Stimulated activated CD4-positive, alpha-beta T cell treated with anti-CD3 and anti-CD28 coated beads, Interleukin-4, amount 100 ng/mL, for 24 hours (primary cell): ENCODE measurements at places on chromosomes 12 and 14.

- no peak for DNase-seq
These were observed 102.1 kb downstream of the DUSP6 start for GRCh38 chr12:89250213-89250612.

DNA sequence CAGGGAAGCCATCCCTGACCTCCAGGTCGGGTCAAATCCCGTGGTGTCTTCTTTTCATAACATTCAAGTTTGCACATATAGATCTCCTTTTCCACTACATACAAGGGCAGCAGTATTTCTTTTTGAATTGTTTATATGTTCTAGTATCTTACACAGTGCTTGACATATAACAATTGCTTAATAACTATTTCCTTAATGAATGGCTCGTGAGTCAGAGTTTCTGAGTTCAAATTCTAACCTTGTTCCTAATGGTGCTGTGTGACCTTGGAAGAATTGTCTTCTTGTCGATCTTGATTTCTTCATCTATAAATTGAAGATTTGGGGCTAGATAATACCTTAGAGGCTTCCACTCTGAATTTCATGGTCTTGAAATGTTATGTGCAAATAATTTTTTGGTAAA, 57.2 kb upstream of the PELI2 start:
- DNase-seq: no peak

DNA sequence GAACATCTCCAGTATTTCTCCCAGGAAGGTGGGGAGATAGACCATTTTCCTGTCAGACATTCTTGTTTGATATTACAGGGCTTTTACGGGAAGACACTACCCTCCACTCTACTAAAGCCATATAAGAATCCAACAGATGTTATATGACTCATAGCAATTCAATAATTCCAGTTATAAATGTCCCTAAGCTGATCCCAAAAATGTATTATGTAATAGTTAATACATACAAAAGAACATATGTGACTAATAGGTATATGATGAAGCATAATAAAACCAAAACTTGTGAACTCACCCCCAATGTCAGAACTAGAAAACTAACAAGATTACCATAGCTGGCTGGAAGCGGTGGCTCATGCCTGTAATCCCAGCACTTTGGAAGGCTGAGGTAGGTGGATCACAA, 84.2 kb downstream of the EFCAB11 start:
- DNase-seq: no peak

DNA sequence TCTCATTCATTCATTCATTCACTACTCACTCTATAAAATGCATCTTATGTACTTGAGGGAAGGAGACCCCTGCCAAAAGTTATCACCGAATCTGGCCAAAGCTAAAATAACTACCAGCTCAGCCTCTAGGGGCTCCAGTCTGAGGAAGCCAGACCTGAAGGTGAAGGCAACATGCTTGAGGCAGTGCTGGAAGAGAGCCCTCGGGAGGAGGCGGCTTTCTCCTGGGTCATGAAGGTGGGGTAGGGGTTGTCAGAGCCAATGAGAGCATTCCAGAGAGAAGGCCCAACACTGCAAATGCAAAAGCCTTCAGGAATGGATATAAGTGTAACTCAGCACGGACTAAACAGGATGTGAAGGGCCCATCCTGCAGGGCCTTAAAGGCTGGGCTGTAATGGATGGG, 62.4 kb downstream of the GSC start:
- no peak for DNase-seq

DNA sequence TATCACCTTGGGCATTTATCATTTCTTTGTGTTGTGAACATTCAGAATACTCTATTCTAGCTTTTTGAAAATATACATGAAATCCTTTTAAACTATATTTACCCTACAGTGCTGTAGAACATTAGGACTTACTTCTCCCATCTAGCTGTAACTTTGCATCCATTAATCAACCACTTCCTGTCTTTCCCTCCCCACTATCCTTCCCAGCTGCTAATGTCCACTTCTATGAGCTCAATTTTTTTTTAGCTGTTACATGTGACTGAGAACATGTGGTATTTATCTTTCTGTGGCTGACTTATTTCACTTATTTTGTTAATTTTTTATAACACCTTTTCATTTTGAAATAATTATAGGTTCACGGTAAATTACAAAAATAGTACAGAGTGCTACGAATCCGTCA, 136.0 kb downstream of the LMNTD1 start:
- DNase-seq: no peak

- no peak for DNase-seq
These were observed 1.3 kb downstream of the PLEKHG3 start for GRCh38 chr14:64705381-64706118.

DNA sequence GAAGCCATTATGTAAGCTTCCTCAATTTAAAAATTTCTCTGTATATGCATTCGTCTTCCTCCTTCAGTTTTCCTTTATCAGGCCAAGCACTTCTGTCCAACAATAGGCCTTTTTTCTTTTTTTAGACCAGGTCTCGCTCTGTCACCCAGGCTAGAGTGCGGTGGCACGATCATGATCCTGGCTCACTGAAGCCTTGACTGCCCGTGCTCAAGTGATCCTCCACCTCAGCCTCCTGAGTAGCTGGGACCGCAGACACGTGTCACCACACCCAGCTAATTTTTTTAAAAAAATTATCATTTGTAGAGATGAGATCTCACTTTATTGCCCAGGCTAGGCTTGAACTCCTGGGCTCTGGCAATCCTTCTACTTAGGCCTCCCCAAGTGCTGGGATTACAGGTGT, 25.8 kb downstream of the TAOK3 start:
- DNase-seq: no peak
